ENCODE measurements at places on chromosomes 4 and X.

- no peak for DNase-seq
Measured at GRCh38 chr4:10806953-10807645, 122.5 kb upstream of the CLNK start.

DNA sequence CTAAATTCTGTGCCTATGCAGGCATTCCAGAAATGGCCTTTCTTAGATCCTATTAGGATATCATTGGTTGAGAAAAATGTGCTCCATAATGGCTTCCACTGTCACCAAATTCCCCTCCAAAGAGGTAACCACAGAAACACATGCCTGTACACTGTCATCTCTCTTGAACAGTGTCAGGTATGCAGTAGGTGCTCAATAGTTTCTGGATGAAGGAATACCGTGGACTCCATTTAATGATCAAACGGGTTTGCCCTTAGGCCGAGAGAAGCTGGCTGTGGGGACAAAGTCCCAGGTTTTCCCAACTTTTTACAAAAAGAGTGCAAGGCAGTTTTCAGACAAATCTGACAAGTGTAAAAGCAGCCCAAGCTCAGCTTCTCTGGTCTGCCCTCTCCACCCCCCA lies 16.5 kb upstream of the MTM1 start:
- no peak for DNase-seq

DNA sequence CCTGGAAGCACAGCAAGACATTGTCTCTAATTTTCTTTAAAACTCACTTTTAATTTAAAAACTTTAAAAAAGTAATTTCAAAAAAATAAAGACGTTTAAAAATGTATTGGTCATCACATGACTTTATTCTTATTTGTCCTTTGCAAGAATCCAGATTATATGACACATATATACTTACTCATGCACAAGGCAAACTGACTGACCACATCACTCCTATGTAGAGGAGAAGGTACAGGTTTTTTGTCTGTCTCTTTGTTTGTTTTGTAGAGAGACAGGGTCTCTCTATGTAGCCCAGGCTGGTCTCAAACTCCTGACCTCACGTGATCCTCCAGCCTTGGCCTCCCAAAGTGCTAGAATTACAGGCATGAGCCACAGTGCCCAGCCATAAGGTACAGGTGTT lies 28.6 kb downstream of the MAML3 start:
- no peak for DNase-seq

DNA sequence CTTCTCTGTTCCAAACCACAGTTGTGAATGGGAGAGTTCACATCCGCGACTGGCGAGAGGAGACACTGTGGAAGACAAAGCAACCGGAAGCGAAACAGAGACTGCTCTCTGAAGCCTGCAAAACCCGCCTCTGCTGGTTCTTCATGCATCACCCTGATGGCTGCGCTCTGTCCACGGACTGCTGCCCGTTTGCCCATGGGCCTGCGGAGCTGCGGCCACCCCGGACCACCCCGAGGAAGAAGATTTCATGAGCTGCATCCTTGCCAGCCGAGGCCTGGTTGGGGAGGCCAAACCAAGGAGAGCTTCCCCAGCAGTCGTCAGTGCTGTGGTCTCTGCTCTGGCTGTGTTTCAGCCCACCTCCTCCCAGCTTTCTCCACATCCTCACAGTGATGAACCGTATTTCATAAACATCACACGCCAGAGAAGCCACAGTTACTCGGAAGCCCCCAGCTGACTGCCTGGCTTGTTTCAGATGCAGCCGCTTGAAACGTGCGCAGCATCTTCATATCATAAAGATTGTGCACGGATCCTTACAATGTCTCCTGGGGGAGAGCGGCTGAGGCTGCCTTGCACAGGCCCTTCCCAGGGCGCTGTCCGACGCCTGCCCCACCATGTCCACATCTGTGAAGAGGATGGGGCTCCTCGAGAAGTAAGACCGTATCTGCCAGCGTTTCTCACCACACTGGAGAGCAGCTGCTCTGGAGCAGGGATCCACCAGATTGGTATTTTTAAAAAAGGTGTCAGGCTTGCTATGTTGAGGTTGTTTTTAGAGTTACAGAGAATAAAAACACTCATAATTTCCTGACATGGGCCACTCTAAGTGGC lies 35.4 kb downstream of the TRMT44 start:
- DNase-seq = no peak

DNA sequence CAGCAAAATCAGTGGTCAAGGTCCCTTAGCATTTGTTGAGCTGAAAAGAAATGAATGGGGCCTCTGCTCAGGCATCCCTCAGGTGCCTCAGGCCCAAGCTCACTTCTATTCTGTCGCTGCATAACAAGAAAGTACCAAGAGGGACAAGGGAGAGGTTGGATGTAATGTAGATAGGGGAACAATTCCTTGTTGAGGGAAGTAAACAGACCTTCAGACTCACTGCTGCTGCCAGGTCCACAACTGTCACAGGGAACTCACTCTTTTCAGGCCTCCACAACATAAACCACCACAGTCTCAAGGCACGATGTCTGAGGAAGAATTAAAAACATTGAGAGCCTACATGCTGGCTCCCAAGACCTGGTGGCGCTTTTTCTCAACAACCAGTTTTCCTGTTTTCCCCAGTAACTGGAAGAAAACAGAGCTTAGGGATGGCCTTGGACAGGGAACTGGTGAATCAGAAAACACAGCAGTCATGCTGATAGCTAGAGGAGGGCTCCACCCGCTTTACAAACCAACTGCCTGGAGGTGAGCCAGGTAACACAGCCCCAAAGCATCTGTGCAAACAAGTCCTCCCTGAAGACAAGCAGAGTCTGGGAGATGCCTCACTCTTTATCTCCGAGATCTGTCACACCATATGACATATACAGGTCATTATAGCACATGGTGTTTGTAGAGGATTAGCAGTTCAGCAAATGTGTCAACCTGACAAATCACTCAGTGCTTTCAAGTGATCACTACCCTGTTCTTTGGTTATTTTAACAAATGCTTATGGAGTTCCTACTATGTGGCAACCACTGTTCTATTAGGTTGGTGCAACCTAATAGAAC lies 14.3 kb upstream of the AWAT1 start:
- DNase-seq = no peak

- no peak for DNase-seq
Measured at GRCh38 chrX:107687445-107687844, 59.1 kb downstream of the PRPS1 start.

- DNase-seq = no peak
Measured at GRCh38 chr4:98571161-98571786, 87.1 kb downstream of the TSPAN5 start.

DNA sequence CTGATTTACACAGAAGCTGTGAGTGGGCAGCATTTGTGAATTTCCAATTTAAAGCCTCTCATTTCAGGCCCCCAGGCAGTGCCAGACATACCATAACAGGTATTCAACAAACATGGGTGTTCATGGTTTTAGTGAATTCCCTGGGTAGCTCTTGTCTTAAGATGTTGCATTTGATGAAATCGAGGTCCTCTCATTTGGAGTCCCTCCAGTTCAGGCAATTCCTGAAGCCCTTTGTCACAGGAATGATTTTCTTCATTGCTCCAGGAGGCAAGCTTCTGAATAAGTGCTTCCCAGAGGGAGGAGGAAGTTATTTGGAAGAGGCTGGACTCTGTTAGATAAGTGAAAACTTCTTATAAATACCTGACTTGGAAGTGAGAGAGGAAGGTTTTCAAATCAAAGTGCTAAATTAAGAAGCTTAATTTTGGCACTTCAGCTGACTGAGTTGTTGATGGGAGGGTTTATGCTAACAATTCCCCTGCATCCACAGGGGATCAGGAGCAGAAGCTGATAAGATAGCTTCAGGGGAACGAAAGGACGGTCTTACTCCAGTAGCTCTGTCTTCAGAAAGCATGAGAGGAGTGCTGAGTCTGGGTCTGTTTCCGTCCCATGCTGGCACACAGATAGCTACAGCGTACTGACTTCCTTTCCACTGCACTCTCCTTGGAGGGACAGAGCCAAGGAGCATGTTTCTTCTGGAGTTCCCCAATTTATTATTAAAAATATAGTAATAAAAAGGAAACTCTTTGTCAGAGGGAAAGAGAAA lies 543.1 kb downstream of the GBA3 start:
- DNase-seq = no peak

- peak; percentile 89 for DNase-seq
Measured at GRCh38 chrX:40175511-40176350, 78.0 kb upstream of the BCOR start.

GRCh38 chrX:106246511-106246910 lies 78.4 kb downstream of the PWWP3B start:
- DNase-seq = no peak

DNA sequence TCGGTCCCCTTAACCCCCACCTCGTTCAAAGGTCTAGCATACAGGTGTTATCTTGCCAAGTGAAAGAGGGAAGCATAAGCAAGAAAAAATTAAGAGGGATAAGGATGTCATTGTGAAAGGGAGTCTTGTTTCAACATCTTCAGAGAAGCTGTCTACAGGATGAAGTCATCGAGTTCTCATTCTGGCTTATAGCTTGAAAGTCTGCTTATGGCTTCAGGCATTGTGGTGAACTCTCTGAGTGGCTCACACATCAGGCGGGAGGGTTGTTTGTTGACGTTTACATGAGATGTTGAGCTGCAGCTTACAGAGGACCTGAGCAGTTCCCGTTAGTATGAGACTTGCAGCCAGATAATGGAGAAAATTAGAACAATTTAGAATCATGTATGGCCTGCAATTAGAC lies 16.6 kb downstream of the MAGEA9B start:
- no peak for DNase-seq

DNA sequence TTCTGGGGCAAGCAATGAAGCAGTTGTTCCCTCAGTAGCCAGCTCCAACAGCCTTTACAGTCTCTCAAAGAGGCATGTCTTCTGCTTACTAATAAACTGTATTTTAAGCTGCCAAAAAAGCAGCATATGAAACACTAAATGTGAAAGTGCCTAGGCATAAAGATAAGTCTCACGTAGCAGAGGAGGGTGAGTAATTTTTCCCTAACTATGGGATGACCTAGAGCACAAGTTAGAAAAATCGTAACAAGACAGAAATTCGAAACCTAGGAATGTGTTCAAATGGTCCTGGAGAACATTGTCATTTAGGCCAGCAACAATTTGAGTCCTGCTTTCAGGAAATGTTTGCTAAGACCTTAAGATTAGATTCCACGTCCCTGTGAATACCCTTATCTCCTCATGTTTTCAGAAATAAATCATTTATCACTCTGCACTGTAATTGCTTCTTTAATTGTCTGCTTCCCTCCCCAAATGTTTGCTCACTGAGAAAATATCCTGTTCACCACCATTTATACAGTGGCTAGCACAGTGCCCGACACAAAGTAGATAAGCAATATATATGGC lies 222.2 kb downstream of the KCNIP4 start:
- DNase-seq = no peak

- DNase-seq = no peak
Measured at GRCh38 chr4:31334086-31334910, 614.1 kb downstream of the PCDH7 start.
